Psoas muscle (tissue), 8 donors: ENCODE measurements at places on chromosomes 2 and 18. TPM values are rescaled to one million over a fixed set of nuclear protein-coding genes. Genes with fewer than 3 reads are reported as not detected.

MEP1B gene
- total RNA-seq = not detected

GRCh38 chr2:85353876-85354285 is 447 bp downstream of the RETSAT start:
- DNase-seq = peak; percentile 92

DNA sequence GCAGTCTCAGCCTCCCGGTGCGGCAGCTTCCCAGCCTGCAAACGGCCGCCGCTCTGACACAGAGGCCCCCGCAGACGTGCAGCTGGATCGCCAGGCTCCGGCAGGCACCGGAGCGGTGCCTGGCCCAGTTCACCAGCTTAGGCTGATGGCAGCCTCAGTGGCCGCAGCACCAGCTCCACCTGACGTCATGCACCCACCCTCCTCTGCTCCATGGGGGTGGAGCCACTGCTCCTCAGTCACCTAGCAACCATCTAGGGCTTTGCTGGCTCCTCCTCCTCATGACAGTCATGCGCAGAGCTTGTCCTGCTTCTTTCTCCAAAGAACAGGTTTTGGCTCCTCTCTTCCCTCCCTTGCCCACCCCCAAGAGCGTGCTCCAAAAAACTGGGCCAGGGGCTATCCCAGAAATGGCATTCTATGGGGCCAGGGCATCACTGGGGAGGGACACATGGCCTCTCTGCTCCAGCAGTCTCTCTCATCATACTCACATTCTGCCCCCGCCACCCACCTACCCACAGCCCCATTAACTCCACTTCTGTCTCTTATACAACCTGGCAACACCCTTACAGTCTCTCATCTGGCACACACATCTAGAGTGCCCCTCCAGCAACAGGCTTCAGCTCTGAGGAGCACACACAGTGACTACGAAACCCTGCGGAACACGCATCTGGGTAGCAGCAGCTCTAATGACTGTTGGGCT is 5.5 kb downstream of the DCTN1 start:
- DNase-seq = peak; percentile 81

TXNDC2 gene
- not detected for total RNA-seq

DNA sequence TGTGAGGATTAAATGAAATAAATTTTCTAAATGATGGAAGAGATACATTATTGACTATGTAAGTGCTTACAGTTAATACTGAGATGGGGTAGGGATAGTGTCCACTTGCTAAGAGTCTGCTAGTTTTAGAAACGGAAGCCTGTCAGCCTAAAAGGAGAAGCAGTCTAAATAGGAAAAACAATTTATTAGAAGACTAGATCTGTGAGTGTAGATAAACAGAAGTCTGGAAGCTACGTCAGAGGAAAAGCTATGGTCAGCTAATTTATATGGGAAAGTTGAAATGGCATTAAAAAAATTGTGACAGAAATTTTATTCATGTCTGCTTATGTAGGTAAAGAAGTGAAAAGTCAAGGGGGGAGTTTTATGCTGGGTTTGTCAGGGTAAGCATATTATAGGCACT is 1338.4 kb upstream of the CHAC2 start:
- no peak for DNase-seq

- no peak for DNase-seq
Measured at GRCh38 chr2:102724016-102724490, 37.8 kb upstream of the TMEM182 start.

CAPN13 gene
- total RNA-seq = not detected

- DNase-seq = no peak
Measured at GRCh38 chr2:229836847-229837246, 85.0 kb downstream of the TRIP12 start.

DNA sequence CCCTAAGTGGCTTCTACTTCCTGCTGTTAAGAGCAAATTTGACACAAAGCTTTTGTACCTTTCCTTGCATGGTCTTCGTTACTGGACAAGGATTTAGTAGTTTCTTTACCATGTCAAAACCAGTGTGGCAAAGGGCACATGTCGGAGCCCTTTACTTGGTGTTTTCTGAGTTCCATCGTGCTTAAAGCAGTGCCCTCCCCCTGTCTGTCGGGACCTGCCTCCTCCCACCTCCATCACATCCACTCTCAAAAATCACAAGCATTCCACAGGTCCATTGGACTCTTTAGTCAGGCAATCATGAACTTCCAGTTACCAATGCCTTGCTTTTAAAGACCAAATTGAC is 763 bp downstream of the CCDC141 start:
- DNase-seq = no peak

DNA sequence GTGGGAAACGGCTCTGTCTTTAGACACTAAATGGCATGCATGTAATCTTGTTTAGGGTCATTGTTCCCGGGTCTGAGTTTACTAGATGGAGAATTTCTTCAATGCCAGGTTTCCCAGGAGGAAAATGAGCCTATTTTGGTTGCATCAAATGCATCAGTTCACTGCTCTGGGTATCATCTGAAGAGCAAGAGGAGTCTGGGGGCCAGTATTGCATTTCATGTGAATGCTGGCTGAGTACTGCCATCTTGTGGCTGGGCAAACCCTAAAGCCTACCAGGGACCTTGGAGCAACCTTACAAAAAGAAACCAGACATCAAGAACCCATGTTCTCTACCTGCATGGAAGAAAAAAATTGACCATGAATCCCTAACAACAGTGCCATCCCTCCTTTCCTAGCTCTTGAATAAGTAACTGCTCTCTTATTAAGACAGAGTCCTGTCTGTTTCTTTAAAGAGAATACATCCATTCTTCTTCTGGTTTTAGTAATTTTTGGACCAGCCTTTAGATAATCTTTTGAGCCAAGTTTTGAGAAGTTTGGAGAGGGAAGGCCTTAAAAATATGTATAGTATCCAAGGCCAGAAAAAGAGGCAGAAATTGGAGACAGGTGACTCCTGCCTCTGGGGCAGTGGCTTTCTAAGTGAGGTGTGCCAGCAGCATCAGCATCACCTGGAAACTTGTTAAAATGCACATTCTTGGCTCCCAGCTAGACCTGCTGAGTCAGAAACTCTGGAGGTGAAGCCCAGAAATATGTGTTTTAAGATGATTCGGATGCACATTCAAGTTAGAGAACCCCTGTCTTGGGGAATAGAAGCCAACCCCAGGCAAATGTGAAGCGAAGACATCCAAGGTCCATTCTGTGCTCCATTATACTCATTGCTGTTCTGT is 261.0 kb upstream of the CXCR4 start:
- DNase-seq = peak; percentile 27

C2orf66 gene
- total RNA-seq = not detected

GRCh38 chr2:71822463-71822862 is 325.2 kb downstream of the CYP26B1 start:
- no peak for DNase-seq

- DNase-seq = no peak
Measured at GRCh38 chr2:197191940-197192322, 118.6 kb downstream of the ANKRD44 start.

GRCh38 chr2:25176541-25177181 is 8.3 kb upstream of the POMC start:
- DNase-seq = no peak

TUBA3E gene
- not detected for total RNA-seq

GRCh38 chr2:44599130-44599529 is 237.4 kb downstream of the CAMKMT start:
- no peak for DNase-seq

KCNK3 gene
- total RNA-seq = 0.06 TPM

DNA sequence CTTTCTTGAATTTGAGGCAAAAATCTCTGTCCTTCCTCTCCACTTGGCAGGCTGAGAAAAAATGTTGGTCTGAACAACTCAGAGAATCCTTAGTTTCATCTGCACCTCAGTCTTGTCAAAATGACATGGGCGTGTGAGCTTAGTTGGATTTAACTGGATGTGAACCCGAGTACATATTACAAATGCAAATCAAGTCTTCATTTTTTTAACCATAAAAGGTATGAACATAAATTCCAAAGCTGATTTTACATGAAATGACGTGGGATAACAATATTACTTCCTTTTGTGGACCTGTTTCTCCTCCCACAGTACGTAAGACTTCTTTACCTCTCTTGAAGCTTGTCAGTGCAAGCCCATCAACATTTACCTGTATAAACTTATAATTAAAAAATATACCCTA is 32.6 kb upstream of the RND3 start:
- no peak for DNase-seq

HJURP gene
- total RNA-seq = not detected

- no peak for DNase-seq
Measured at GRCh38 chr2:228224410-228224809, 42.9 kb upstream of the SPHKAP start.

DNA sequence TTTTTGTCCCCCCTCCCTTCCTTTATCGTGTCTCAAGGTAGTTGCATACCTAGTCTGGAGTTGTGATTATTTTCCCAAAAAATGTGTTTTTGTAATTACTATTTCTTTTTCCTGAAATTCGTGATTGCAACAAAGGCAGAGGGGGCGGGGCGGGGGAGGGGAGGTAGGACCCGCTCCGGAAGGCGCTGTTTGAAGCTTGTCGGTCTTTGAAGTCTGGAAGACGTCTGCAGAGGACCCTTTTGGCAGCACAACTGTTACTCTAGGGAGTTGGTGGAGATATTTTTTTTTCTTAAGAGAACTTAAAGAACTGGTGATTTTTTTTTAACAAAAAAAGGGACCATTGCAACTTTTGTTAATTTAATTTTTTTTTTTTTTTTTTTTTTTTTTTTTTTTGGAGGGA is 2.1 kb downstream of the SOX11 start:
- DNase-seq = no peak

DNA sequence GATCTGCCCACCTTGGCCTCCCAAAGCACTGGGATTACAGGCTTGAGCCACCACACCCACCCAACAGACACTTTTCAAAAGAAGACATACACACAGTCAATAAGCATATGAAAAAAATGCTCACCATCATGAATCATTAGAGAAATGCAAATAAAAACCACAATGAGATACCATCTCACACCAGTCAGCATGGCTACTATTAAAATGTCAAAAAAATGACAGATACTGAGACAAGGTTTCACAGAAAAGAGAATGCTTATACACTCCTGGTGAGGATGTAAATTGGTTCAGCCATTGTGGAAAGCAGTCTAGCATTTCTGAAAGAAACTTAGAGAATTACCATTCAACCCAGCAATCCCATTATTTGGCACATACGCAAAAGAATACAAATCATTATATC is 1947.2 kb downstream of the SUCLG1 start:
- no peak for DNase-seq

SP140 gene
- 0.59 TPM for total RNA-seq

VIT gene
- 3.6 TPM for total RNA-seq

- no peak for DNase-seq
Measured at GRCh38 chr2:59538398-59538911, 1015.0 kb downstream of the BCL11A start.

DNA sequence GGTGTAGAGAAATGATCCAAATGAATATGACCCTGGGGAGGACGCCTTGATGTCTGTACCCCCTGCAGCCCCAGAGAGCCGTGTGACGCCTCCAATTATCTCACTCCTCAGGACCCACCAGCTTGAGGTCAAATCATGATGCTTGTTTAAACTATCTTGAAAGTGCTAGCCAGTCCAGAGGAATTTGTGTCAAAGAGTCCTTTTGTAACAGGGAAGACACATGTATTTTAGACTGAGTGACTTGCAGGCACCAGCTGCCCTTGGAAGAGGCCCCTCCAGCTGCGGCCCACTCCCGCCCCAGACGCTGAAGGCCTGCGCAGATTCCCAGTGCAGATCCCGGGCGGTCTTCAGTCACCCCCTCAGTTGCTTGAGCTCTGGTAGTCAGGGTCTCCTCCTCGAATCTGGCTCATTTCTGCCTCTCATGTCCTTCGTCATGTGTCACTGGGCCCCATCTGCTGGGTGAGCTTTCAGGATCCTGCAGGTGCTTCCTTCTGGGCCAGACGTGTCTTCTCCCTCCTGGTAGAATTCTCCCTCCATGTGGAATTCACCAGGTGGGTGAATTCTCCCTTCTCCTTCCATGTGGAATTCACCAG is 77.4 kb downstream of the RNF144A start:
- no peak for DNase-seq

DNA sequence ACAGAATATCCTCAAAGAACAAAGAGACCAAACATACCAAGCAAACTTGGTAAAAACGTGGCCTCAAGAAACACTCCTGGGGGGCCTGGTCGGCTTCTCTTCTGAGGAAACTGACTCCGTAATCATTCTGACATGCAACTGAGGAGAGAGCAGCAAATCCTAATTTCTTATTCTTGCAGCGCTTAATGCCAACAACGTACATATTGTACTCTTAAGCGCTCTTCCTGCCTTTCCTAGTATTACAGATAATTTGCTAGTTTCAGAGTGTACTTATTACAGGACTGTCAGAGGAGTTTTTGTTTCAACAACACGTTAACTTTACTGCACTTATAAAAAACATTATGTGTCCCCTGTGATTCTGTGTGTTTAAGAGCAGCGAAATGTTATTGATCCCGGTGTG is 64.9 kb downstream of the ZNF521 start:
- DNase-seq = no peak

GRCh38 chr2:58862244-58862643 is 621.1 kb upstream of the FANCL start:
- DNase-seq = no peak

RAD51AP2 gene
- total RNA-seq = not detected

GALNT5 gene
- 0.06 TPM for total RNA-seq

NPPC gene
- total RNA-seq = 0.71 TPM

- DNase-seq = no peak
Measured at GRCh38 chr2:213121690-213122089, 29.7 kb downstream of the IKZF2 start.

LINC00305 gene
- total RNA-seq = not detected

DNA sequence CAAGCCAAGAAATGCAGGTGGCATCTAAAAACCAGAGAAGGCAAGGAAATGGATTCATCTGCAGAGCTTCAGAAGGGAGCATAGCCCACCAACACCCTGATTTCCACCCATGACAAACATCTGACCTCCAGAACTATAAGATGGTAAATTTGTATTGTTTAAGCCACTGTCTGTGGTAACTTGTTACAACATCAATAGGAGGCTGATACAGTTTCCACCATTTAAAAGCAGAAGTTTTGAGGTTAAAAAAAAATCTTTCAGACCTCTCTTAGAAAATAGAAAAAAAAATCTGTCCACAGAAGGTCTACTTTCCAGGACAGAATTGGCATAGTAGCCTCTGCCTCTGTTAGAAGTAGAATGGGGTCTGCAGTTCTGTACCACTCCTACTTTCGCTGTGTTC is 37.2 kb downstream of the SLC40A1 start:
- no peak for DNase-seq

CDK15 gene
- 0.40 TPM for total RNA-seq

PDCD1 gene
- 0.30 TPM for total RNA-seq

DNA sequence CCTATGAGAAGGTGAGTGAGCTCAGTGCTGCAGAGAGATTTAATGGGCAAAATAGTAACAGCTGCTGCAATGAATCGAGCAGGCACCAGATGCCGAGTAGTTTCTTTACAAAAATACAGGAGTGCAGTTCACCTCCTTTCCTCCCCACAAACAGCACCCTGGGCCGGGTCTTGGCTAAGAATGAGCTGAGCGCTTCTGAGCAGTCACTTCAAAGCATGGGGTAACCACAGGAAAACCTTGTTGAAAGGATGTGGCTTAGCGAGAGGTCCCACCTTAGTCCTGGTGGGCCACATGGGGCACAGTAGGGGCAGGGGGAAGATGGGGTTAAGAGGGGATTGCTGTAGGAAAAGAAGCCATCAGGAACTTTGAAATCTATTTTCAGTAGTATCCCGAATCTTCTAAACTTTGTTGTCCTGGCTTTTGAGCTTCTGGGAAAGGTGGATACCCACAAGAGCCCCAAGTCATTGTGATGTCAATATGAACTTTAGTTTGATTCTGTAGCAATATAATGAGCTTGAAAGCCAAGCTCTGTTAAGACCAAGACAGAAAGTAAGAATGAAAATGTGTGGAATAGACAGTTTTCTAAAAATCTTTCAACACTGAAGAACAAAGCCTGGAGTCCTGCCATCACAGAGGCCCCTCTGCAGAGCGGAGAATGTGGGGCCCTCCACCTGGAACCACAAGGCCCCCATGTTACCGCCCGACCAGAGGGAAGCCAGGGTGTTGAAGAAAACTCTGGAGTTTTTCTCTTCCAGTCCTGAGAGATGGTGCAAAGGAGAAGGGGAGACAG is 101.0 kb upstream of the ZNF236 start:
- no peak for DNase-seq
